Left kidney (tissue), 8 donors: ENCODE measurements at places on chromosomes 2 and 18.

GRCh38 chr2:169362118-169362893 lies at the start of gene LRP2:
TSS of gene LRP2 (minus strand) at chr2:169362534. CDS start at chr2:169362399, 135 bp downstream.
- DNase-seq: no peak

- no peak for DNase-seq
Observed at GRCh38 chr2:116167107-116167506, 1647.4 kb upstream of the DDX18 start.

- no peak for DNase-seq
Observed at GRCh38 chr18:70513502-70514171, 224.8 kb downstream of the SOCS6 start.

DNA sequence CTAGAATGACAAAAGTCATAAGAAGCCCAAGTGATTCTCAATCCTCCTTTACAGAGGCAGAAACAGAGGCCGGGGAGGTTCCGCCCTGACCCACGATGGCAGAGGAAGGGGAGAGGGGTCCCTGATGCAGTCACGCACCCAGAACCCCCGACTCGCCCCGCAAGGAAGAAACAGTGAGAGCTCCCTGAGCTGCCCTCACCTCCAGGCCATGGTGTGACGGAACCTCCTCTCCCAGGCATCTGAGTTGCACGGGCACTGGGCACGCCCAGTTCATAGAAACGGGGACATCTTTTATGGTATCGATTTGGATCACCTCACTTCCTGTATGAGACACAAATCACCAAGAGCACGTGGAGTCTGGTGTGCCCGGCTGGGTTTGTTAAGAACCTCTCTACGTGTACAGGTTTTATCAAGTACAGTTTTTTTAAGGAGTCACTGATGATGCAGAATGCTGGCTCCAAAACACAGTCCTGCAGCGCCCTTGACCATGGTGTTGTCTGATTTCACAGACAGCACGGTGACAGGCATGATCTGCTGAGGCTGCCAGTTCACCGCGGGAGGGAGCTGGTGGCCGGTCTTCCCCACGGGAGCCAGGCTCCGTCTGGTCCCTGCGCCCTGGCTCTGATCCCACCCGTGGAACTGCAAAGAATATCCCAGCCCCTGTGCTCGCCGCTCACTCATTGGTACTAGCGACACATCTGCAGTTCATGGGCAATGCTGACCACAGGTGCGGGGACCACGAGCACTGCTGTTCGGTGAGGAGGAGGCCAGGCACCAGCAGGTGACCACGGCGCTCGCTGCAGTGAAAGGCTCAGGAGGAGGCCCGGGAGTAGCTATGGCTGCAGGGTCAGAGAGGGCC lies 35.6 kb downstream of the PXDN start:
- DNase-seq: no peak

DNA sequence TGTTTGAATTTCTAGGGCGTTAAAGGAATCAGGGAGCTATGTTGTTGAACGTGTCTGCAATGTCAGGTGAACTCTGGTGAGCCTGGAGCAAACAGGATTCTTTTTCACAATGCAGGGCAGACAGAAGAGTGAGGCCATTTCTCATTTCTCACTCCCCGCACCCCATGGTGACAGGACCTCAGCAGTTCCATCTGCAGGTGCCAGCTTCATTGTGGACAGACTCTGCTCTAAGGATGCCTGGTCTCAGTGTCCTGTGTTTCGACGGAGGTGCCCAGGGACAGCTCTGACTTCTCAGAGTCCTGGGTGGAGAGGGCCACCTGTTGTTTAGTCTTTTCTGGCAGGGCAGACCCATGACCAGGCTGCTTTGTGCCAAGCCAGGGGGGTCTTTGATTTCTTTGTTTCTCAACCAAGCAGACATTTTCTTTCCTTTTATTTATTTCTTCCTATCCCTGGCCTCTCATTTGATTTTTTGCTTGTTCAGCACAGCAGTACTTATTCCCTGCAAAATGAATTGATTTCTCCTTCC lies 201.5 kb downstream of the RNF144A start:
- no peak for DNase-seq

DNA sequence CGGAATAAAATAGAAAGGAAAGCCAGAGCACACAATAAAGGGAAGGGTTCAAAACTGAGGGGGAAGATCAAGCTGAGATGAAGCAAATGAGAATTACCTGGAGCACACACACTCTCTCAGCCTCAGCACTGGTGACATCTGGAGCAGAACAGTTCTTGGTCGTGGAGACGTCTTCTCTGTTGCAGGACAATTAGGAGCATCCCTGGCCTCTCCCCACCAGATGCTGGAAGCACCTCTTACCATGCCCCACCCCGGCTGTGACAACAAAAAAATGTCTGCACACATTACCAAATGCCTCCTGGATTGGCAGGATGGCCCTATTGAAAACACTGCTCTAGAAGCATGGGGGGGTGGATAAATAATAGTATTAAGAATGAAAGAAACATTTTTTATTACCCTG lies 43.6 kb upstream of the MAP3K20 start:
- DNase-seq: no peak

DNA sequence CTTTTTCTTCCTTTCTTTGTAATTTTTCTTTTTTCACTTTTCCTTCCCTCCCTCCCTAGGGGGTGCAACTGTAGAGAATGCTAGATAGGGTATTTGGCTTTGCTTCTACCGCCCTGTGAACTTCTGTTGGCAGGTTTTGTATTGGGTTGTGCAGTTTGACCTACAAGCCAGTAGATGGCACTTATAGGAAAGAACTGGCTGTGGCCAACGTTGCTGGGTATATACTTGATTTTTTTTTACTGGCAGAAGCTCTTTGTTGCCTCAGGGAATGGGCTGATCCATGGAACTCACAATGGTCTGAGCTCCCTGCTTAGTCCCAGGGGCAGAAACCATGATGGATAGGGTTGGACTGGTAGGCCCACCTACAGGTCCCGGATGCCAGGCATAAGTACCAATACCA lies 1019.5 kb upstream of the LRRTM1 start:
- DNase-seq: no peak

GRCh38 chr2:150126839-150127238 lies 360.6 kb downstream of the RND3 start:
- DNase-seq: no peak

DNA sequence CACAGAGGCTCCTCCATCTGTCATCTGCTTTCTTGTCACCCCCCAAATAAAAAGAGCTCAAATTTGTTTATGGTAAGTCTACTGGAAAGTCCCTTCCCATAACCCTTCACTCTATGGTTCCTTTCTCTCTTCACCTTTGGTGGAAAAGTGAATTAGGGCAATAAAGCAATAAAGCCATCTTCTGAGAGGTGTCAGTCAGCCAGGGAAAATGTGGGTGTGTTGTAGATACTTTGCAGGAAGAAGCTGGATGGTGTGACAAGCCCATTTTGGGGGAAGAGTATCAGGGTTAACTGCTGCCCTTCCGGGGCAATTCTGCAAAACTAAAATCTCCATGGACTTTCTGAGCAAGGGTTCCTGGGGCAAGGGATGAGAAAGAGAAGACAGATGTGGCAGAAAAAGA lies 197.9 kb downstream of the SH3BP4 start:
- no peak for DNase-seq

DNA sequence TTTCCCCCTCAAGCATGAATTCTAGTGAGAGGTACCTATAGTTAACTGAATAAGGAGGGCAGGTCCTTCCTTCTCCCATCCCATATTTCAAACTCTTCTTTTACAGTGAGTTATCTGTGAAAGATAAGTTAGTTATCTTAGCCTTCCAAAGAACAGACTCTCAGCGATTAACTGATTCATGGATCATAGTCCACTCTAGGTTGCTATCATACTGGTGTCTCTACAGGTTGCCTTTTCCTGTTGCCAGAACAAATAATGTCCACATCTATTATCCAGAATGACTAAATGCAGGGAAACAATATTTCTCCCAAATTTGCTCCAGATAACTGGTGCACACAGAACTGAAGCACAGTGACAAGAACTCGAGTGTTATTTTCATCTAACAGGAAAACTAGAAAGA lies 68.3 kb downstream of the MEP1B start:
- no peak for DNase-seq

- DNase-seq: no peak
Observed at GRCh38 chr18:21664069-21664468, 40.5 kb downstream of the ABHD3 start.

GRCh38 chr2:37405781-37406180 lies 61.4 kb downstream of the QPCT start:
- no peak for DNase-seq

GRCh38 chr2:129490641-129491040 lies 488.8 kb upstream of the RAB6C start:
- DNase-seq: peak; percentile 33

GRCh38 chr2:44429034-44429433 lies 67.3 kb downstream of the CAMKMT start:
- DNase-seq: no peak

DNA sequence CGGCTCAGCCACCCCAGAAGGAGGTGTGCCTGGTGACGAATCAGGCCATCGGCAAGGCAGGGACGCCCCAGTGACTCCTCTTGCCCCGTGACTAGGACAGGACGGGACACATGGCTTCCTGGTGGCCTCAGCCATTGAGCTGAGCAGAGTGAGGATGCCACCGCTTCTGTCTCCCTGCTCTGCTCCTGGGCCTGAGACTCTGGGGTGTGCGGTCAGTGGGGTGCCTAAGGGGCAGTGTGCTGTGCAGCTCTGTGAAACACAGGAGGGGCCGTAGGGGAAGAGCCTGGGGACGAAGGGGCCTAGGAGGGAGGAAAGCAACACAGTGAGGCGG lies 24.3 kb downstream of the IGFBP5 start:
- DNase-seq: no peak

DNA sequence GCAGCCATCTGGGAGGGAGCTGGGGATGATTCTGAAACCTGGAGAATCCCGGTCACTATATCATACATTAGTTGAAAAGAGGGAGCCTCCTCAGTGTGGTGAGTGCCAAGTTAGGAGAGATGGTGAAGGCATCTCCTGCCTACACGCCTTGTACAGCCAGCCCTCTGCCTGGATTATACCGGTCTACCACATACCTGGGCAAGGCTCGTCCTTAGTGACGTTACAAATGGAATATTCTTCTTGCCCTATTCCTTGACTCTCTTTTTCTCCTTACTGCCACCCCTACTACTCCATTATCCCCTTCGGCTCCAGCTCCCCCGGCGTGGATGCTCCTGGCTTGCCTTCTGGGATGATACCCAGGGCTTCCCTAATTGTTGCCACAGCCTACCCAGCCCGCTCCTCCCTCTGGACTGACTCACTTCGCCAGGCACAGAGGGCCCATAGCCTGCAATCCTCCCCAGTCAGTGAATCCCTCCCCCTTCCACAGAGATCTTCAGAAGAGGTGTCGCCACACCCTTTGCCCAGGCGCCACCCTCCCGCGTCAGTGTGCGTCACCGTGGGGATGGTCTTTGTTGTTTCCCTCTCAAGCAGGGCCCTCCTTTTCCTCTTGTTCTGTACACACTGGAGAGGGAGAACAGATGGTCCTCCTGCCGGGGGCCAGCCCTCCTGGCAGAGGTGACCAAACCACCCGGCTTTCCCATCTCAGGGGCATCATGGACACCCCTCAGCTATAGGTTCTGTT lies 115.2 kb upstream of the EPAS1 start:
- DNase-seq: no peak

GRCh38 chr2:206548383-206548782 lies 93.9 kb upstream of the FAM237A start:
- DNase-seq: no peak

DNA sequence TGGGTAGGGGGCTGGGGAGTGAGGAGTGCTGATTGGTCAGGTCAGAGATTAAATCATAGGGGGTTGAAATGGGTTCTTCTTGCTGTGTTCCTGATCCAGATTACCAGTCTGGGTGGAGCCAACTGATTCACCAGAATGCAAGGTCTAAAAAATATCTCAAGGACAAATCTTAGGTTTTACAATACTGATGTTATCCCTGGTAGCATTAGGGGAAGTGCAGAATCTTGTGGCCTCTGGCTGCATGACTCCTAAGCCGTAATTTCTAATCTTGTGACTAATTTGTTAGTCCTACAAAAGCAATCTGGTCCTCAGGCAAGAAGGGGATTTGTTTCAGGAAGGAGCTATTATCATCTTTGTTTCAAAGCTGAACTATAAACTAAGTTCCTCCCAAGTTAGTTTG lies 289.2 kb upstream of the KYNU start:
- no peak for DNase-seq

DNA sequence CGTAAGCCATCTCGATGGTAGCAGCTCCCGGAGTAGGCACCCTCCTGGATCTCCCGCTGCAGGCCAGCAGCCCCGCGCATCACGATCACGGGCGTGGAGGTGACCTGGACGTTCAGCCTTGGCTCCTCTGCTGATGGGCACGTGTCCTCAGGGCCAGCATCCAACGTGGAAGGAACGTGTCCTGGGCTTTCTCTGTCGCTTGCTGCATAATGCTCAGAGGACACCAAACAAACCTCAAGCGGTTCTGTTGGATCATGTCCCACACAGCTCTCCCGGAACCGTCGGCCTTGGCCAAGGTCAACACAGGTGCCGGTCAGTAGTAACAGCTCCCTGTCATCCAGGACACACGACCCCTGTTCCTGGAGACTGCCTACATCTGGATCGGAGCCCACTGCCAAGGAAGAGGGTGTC lies 23.1 kb downstream of the PASK start:
- no peak for DNase-seq

DNA sequence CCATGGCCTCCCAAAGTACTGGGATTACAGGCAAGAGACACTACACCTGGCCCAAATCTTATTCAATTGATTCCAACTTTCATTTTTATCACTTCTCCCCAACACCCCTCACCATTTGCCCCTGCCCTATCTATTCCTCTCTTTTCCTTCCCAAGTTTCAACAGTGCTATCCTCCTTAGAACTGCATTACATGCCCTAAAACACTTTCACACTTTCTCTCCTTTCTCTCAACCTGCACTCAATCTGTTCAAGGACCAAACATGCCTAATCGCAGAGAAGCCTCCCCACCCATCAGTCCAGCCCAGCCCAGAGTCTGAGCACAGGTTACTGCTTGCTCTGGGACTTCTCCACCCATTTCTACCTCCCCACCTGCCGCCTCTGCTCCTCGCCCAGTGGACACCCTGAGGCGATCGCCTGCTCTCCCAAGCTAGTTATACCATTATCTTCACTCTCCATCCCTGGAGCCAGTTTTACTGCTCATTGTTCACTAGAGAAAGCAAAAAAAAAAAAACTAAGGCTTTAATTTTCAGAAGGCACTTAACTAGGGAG lies 23.7 kb upstream of the DSG1 start:
- DNase-seq: no peak

DNA sequence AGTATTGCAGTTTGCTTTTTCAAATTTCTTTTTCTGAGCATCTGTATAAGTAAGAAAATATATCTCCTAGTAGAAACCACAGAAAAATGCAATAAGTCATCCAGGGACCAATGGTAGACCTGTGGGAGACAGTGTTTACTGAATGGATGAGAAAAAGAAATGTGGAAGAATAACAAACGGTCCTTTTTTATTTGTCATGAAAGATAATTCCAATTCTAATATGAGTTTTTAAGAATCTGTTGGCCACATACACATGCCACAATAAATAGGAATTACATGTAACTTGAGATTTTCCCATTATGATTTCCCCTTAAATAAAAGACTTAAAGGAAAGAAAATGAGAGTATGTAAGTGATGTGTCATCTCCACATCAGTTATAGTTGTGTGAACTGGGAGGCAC lies 107.7 kb upstream of the RAB27B start:
- DNase-seq: no peak

GRCh38 chr2:188285774-188286173 lies 5.9 kb upstream of the GULP1 start:
- no peak for DNase-seq
